Femur (tissue), 1 donor: ENCODE measurements at places on chromosomes 3 and 15.

DNA sequence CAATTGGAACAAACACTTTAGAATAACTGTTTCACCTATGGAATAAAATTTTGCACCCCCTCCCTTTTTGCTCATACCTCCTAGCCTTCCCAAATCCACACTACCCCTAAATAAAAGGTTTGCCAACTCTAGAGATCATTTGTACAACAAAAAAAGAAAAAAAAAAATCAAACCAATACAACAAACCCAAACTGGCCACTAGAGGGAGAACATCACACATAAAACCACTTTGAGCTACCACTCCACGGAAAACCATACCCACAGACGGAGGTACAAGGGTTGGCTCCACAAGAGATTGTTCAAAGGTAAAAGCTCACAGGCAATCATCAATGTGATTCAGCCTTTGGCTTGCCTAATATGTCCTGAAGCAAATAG, 47.6 kb downstream of the SETMAR start:
- peak; percentile 44 for DNase-seq

- peak; percentile 33 for DNase-seq
Observed at GRCh38 chr3:42229942-42230688, 35.9 kb downstream of the CCK start.

GRCh38 chr3:184781801-184782200, 30.2 kb upstream of the VPS8 start:
- DNase-seq, result no peak

GRCh38 chr15:33243869-33244268, 49.4 kb upstream of the FMN1 start:
- DNase-seq, result no peak

DNA sequence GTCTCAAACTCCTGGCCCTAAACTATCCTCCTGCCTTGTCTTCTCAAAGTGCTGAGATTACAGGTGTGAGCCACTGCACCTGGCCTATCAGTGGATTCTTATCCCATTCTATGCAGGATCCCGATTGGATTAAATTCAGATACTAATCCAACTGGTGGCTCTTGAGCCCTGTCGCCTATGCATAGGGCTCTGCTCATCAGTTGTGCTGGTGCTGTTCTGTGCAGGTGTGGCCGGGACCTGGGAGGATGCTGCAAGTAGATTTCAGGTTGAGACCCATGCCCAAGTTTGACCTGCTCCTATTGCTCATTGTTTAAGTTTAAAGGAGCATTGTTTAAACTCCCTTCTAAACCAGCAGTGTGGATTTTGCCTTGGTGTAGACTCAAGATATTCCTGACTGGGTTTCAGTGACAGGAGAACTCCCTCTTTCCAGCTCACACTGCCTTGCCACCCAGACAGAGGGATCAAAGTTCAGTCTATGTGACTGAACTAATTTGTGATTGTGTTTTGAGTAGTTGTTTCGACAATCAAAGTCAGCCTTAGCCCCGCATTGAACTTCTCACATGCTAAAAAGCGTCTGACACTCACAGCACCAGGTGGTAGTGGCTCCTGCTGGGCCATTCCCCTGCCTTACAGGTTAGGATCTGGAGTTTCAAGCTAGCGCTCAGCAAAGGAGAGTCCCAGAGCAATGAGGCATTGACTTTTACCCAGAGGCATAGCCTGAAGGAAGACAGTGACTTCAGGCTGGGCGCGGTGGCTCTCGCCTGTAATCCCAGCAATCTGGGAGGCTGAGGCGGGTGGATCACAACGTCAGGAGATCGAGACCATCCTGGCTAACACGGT, 45.0 kb upstream of the PIK3CB start:
- no peak for DNase-seq

GRCh38 chr15:36905908-36906307, 194.4 kb downstream of the MEIS2 start:
- DNase-seq, result no peak

DNA sequence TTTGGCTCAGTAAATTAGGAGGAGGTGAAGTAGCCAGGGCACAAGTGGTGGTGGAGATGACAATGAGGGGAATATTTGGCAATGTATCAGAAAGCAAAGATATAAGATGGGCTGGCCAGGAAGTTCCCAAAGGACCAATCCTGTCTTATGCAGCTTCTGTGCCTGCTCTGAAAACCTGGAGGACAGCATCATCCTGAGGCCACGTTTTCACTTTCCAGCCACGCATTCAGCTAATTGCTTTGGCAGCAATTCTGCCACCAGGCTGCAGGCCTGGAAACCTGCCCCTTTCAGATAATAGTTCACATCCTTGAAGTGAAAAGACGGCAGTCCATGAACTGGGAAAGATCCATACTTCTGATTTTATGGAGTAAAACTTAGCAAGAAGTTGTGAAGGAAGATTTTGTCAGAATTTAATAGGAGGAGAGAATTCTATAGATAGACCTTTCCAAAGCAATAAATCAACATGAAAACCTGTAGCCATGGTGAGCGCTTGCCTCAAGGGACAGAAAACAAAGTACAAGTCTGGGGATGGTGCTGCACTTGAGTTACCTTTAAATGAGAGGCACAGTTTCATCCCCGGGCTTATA, 682.5 kb downstream of the GRM7 start:
- DNase-seq, result peak; percentile 18

DNA sequence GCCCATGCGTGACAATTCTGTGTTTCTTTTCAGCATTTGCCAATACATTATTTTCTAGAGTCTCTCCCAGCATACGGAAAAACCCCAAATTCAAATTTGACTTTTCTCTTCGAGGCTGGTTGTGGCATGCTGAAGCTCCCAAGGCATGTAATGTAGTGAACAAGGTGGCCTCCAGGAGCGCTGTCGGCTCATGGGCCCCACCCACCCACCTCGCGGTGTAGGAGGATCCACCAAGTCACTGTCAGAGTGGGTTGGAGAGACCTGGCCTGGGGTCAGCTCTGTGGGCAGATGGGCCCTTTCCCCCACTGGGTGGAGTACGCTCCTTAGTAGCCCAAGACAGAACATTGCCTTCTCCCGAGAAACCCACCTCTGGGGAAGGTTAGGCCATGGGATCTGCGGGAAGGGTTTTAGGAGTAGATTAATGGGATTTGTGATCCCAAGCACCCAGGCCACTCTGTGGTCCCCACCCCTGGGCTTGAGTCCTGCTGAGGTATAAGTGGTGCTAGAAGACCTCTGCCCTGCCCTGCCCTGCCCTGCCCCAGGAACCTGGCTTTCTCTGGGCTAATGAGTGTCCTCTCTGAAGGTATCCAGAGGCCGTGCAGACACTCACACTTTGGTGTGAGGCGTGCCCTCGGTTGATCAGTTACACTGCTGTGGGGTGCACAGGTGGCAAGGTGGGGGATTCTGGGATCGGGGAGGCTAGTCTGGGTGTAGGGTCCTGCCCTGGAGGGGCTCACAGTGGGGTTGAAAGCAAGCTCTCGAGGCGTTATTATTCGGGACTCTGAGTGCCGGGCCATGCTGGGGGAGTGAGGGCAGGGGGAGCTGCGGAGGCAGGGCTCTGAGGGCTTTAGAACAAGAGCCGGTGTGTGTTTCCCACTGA, 97.9 kb downstream of the APBA2 start:
- DNase-seq, result no peak

DNA sequence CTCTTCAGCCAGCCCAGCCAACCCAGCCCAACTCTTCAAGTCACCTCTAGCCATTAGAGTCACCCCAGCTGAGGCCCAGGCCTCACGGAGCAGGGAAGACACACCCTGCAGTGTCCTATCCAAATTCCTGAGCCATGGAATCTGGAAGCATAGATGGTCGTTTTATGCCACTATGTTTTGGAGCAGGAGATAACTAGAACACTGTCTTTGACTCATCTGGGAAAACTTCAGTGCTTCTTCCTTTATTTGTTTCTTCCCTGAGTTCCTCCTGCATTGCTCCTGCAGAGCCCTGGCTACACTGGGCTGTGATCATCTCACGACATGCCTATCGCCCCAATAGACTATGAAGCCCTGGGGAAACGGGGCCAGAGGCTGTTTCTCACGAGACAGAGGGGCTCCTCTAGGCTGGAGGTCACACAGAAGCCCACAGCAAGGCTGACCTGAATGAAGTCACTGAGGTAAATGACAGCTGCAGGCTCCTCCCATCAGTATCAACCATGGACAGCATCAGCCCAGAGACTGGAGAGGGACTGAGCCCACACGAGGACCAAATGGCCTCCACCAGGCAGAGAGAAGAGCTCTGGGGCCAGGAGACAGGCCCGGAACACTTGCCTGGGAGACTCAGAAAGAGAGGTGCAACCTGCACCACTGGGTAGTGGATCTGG, 22.7 kb downstream of the CRABP1 start:
- no peak for DNase-seq

GRCh38 chr3:2853651-2854050, 256.5 kb downstream of the IL5RA start:
- DNase-seq, result no peak

DNA sequence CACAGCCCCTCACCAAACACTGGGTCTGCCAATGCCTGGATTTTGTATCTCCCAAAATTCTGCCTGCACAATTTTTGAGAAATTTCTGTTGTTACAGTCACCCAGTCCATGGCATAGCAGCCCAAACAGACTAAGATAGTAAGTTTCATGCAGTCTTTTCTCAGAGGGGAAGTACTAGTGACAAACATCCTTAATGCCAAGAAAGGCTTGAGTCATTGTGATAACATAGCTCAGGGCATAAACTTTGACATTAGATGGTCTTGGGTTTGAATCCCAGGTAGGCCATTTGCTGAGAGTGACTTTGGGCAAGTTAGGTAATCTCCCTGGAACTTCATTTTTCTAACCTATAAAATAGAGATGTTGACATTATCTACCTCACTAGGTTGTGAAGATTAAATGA, 36.1 kb upstream of the PFN2 start:
- DNase-seq, result no peak

GRCh38 chr3:111823341-111823855, 35.7 kb upstream of the PHLDB2 start:
- no peak for DNase-seq

- no peak for DNase-seq
Observed at GRCh38 chr3:173045770-173046382, 95.2 kb downstream of the SPATA16 start.

GRCh38 chr15:73865904-73866303, 7.5 kb upstream of the TBC1D21 start:
- DNase-seq, result no peak

- DNase-seq, result no peak
Observed at GRCh38 chr3:24180616-24181015, 235.5 kb downstream of the NR1D2 start.

GRCh38 chr3:31159331-31160039, 265.0 kb upstream of the GADL1 start:
- DNase-seq, result no peak

DNA sequence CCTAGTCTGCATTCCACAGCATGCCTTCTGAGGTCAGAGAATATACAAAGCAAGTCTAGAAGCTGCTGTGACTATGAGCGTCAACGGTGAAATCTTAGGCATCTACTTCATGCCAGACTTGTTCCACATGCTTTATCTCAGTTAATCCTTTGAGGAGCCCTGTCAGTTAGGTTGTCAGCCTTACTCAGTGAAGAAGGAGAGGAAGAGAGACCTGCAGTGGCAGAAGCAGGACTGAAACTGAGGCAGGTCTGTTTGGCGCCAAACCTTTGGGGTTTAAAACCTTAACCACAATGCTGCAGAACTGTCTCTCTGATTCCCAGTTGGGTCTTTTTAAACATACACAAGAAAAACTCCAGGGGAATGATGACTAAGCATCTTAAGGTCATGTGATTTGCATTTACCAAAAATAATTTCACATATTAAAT, 139.0 kb upstream of the LIPC start:
- DNase-seq, result no peak
